ENCODE measurements at places on chromosomes 6 and 20. TPM values are rescaled to one million over a fixed set of nuclear protein-coding genes. Genes with fewer than 3 reads are reported as not detected.

Gene STX7
- total RNA-seq: 27.2 TPM

Gene HLA-DRB5
- total RNA-seq: not detected

Gene AGPAT1
- 21.9 TPM for total RNA-seq

Gene PRPH2
- 2.6 TPM for total RNA-seq

Gene MOG
- total RNA-seq: not detected

Gene C20orf141
- total RNA-seq: 0.32 TPM

Gene MAS1
- total RNA-seq: not detected

Gene NR2E1
- total RNA-seq: not detected

Gene FNDC1
- total RNA-seq: under 0.01 TPM

Gene ELOVL4
- 9.1 TPM for total RNA-seq

Gene SPATA25
- 0.43 TPM for total RNA-seq

Gene FRMD1
- not detected for total RNA-seq

Gene SCRT2
- not detected for total RNA-seq

Gene ACTL10
- total RNA-seq: 1.7 TPM

Gene THBS2
- 478 TPM for total RNA-seq

Gene SLC32A1
- not detected for total RNA-seq

Gene FAM83C
- not detected for total RNA-seq

Gene COL9A3
- total RNA-seq: under 0.01 TPM

Gene POM121L2
- not detected for total RNA-seq

Gene SIRPB1
- not detected for total RNA-seq

Gene TSPO2
- total RNA-seq: not detected

Gene BANF2
- total RNA-seq: not detected

Gene TUBB2B
- 5.2 TPM for total RNA-seq

Gene ZBTB12
- total RNA-seq: 3.0 TPM

Gene TRERF1
- total RNA-seq: 6.5 TPM

Gene SIRPA
- total RNA-seq: 3.9 TPM

Gene ISM1
- total RNA-seq: 0.64 TPM

Gene PBOV1
- not detected for total RNA-seq

Gene KHDRBS2
- total RNA-seq: not detected

Gene SPAG4
- total RNA-seq: 8.1 TPM

Gene PACSIN1
- total RNA-seq: under 0.01 TPM

Gene C6orf141
- 0.43 TPM for total RNA-seq

Gene GINS1
- 7.4 TPM for total RNA-seq

Gene OR12D3
- total RNA-seq: not detected

Gene ASXL1
- 61.7 TPM for total RNA-seq

Gene NTSR1
- total RNA-seq: under 0.01 TPM

Gene DLK2
- total RNA-seq: 0.64 TPM

Gene TAAR2
- not detected for total RNA-seq

Gene COL11A2
- under 0.01 TPM for total RNA-seq

Gene HTR1E
- not detected for total RNA-seq

Gene EDN1
- 2.9 TPM for total RNA-seq

Gene TFAP2D
- not detected for total RNA-seq

Gene ZKSCAN8
- total RNA-seq: 20.3 TPM

Gene KCNQ2
- not detected for total RNA-seq

Gene MUC21
- total RNA-seq: not detected

Gene EYS
- under 0.01 TPM for total RNA-seq

Gene TMEM200A
- 47.7 TPM for total RNA-seq

Gene ASIP
- not detected for total RNA-seq

Gene KIZ
- 15.5 TPM for total RNA-seq

Gene HLA-DRA
- total RNA-seq: not detected

Gene SLC18B1
- 11.2 TPM for total RNA-seq

Gene FARS2
- 23.2 TPM for total RNA-seq

Gene ADTRP
- 1.3 TPM for total RNA-seq

Gene VSTM2L
- 0.32 TPM for total RNA-seq

All from fibroblast of villous mesenchyme (primary cell).